Chondrocyte (in vitro differentiated cells): ENCODE measurements at places on chromosomes 11 and 22. TPM values are rescaled to one million over a fixed set of nuclear protein-coding genes. Genes with fewer than 3 reads are reported as not detected.

GRCh38 chr11:132992838-132993631, 539.3 kb downstream of the OPCML start:
- H3K4me3 ChIP-seq: peak overlapping the region; percentile 67
- peaks cover 14% of the 10 kb centered on the region for H3K4me1 ChIP-seq
- DNase-seq: no peak
- H3K36me3 ChIP-seq: no peaks in the 10 kb centered on the region
- H3K27ac ChIP-seq: no peak overlapping the region

- DNase-seq: no peak
- H3K27ac ChIP-seq: no peak overlapping the region
- peaks cover 7% of the 10 kb centered on the region for H3K36me3 ChIP-seq
- H3K27me3 ChIP-seq: peaks cover 44% of the 10 kb centered on the region
Observed at GRCh38 chr11:63489879-63490278, 1.1 kb downstream of the PLAAT5 start.

DNA sequence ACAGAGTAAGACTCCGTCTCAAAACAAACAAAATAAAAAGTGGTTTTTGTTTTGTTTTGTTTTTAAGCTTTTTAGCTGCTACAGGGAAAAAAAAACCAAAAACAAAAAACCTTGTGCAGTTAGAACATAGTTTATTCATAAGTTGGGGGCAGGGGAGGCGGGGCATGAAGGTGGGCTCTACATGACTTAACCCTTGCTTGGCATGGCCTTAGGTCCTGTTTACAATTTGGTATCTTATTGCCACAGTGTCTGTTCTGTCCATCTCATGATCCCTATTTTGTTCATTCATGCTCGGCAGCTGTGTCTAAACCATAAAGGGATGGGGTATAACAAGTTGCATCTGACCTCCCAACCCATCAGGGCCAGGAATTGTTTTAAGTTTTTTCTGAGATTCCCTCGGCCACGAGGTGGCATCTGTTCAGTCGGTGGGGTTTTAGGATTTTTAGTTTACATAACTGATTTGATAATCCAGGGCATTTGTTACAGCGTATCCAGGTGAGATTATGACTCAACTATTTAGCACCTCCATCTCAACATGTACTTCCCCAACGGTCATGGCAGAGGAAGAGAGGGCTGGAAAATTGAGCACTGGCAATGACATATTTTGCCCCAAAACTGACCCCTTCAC, 6.9 kb downstream of the AP5B1 start:
- H3K27ac ChIP-seq: no peak overlapping the region
- H3K4me3 ChIP-seq: no peak overlapping the region
- H3K36me3 ChIP-seq: peaks cover 3% of the 10 kb centered on the region
- H3K4me1 ChIP-seq: no peaks in the 10 kb centered on the region
- H3K27me3 ChIP-seq: no peaks in the 10 kb centered on the region

PLXNB2 gene
- total RNA-seq: 300 to 356 TPM (median 346 TPM) in 3 replicates

DNA sequence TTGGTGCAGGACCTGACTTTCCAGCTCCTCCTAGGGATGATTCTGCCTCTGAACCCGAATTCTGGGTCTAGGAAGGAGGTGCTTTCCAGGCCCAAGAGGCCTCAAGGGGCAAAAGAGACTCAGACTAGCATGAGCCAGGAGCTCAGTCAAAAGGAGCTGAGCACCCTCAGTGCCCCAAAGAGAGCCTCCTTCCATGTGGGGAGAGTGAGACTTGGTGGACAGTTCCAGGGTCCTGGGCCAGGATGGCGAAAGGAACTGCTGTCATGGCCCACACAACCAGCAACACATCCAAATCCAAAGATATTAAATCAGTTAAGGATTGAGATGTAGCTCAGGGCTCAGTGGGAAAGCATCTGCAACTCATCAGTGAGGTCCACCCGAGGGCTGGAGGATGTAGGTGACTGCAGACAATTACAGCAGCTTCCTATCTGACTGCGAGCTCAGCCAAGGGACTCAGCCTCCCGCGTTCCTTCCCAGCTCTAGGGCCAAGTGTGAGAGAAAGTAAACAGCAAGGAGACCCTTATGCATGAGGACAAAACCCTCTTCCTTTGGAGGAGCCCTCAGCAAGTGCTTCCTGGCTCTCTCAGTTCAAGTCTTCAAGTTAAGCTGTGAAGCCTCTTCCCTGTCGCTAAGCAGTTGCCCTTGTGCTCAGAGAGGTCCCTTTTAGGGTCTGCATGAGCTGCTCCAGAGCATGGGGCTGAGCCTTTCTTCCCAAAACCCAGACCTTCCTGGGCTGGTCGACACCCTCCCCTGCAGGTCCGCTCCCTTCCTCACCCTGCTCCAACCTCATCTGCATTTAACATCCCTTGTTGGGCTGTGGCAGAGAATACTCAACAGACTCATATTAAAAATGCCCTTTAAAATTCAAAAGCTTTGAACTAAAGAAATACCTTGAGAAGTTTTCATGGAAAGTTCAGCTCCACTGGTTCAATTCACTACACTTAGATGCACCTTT, 35.8 kb downstream of the C11orf58 start:
- no peak overlapping the region for H3K27ac ChIP-seq
- H3K27me3 ChIP-seq: peaks cover 2% of the 10 kb centered on the region
- no peaks in the 10 kb centered on the region for H3K36me3 ChIP-seq
- no peak for DNase-seq
- H3K4me3 ChIP-seq: no peak overlapping the region

- H3K27me3 ChIP-seq: no peaks in the 10 kb centered on the region
- no peak overlapping the region for H3K27ac ChIP-seq
- no peak overlapping the region for H3K4me3 ChIP-seq
- H3K4me1 ChIP-seq: peaks cover 25% of the 10 kb centered on the region
Observed at GRCh38 chr11:92890846-92891245, 78.6 kb upstream of the MTNR1B start.

APOA5 gene
- total RNA-seq: not detected in 3 replicates
